Activated T-cell treated with anti-CD3 and anti-CD28 coated beads for 4 hours (primary cell): ENCODE measurements at places on chromosomes 16 and 17.

DNA sequence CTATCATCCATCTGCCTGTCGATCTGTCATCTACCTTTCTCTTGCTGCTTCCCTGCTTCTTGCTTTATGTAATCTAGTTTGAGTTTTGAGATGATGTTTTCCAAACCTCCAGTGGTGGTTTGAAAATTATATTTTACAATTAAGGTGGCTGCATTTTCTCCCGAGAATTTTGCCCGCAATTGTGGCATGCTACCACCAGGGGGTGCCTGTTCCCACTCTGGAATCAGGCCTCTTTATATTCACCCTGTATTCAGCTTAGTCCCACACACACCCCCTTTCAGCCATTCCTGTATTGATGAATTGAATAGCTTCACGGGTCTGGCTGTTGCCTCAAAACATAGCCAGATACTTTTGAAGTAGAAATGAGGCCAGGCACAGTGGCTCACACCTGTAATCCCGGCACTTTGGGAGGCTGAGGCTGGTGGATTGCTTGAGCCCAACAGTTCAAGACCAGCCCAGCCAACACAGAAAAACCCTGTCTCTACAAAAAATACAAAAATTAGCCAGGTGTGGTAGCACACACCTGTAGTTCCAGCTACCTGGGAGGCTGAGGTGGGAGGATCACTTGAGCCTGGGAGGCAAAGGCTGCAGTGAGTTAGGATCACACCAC, 3.2 kb downstream of the PRSS22 start:
- no peak for DNase-seq

- DNase-seq = no peak
These were observed 5.4 kb downstream of the ZNF778 start for GRCh38 chr16:89222931-89223330.

DNA sequence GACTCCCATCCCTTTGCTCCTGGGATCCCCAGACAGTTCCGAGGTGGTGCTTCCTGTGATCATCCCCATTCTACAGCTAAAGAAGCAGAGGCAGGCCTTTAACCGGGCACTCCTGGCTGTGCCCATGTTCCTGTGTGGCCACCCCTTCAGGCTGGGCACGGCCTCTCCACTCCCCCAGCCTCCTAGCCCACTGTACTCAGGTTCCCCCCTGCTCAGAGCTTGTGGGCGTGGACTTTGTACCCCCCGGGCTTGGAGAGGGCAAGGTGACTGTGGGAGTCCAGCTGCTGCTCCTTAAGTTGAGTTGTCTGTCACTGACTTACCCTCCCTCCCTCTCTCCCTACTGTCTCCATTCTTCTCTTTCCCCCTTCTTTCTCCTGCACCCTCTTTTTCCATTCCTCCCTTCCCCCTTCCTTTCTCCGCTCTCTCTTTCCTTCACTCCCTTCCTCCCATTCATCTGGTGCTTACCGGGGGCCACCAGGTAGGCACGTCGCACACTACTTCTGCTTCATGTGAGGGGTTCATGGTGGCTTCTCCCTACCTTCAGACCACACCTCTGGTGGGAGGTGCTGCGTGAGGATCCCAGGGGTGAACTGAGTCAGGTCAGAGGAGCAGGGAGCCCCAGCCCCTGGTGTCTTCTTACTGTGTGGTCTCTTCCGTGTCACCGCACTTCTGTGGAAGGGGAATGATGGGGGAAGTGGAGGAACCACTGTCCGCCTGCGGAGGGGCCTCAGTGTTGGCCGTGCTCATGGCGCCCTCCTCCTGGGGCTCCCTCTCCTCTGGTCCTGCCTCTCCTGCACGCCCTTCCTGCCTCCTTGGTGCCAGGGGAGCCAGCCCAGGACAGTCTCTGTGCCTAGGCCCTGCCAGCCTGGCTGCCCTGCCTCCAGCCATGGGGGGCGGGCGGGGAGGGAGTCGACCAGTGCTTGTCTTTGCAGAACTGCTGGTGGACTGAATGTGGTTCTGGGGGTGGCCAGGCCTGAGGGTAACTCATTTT, 29.7 kb downstream of the CMIP start:
- DNase-seq = no peak

GRCh38 chr17:81084680-81085419, 49.9 kb downstream of the BAIAP2 start:
- no peak for DNase-seq

DNA sequence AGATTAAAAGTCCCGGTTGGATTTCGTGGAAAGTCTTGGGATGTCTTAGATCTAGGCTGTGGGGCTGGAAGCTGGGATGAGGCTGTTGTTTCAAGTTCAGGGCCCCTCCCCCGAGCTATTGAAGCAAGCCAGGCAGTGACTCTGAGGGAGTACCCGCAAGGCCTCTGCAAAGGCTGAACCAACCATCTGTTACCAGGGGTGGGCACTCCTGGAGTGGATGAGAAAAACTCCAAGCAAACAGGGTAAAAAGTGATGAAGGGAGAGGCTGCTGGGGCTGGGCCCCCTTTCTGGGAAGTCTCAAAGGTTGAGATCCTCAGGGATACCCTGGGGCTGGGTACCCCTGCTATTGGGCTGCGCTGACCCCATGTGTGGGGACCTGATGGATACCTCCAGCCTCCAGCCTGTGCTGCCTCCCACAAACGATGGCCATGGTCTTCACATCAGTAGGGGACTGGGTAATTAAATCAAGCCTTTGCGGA, 82.4 kb upstream of the KIFC3 start:
- DNase-seq = no peak

DNA sequence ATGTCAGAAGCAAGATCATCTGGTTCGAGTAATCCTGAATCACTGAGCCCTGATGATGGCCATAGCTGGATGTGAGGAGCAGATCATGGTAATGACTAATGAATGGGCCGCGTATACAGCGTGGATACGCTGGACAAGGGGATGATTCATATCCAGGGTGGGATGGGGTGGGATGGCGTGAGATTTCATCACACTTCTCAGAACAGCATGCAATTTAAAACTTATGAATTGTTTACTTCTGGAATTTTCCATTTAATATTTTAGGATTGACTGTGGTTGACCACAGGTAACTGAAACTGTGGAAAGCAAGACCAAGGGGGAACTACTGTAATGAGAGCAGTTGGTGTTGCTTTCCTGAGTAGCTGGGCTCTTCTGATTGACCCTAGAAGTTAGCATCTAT, 225.5 kb downstream of the STX8 start:
- no peak for DNase-seq

GRCh38 chr17:82275326-82275725, 1.8 kb upstream of the CSNK1D start:
- DNase-seq = no peak

DNA sequence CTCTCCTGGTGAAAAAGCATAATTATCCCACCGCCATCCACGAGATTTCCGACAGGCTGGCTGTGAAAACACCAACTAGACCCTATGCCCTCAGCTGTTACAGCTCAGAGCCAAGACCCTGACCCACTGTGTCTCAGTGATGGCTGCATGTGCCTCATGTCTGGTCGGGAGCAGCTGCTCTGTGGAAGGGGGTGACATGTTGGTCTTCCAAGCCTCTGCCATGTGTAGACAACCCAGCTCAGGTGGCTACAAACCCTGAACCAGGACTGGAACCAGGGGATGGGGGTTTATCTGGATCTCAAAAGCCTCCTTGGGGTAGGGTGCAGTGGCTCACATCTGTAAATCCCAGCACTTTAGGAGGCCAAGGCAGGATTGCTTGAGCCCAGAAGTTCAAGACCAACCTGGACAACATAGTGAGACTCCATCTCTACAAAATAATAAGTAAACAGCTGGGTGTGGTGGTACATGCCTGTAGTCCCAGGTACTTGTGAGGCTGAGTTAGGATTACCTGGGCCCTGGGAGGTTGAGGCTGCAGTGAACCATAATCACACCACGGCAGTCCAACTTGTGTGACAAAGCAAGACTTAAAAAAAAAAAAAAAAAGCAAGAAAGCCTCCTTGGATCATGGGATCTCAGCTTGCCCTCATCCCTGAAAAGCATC, 220.3 kb downstream of the CPPED1 start:
- DNase-seq = no peak

DNA sequence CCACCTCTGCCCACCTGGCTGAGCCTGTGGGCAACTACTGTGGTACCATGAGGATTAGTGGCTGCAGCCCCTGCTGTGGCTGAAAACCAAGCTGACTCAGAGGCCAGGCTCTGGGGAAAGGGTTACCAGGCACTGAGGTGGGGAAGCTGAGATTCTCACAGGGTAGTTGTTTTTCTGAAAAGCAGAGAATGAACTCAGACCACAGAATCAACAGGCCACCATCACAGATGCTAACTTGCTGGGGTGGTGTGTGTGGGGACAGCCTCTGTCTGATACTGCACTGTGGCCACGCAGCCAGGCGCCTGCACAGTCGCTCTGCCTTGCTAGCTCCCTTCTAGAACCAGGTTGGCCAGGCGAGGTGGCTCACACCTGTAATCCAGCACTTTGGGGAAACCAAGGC, 28.8 kb downstream of the NPLOC4 start:
- no peak for DNase-seq

DNA sequence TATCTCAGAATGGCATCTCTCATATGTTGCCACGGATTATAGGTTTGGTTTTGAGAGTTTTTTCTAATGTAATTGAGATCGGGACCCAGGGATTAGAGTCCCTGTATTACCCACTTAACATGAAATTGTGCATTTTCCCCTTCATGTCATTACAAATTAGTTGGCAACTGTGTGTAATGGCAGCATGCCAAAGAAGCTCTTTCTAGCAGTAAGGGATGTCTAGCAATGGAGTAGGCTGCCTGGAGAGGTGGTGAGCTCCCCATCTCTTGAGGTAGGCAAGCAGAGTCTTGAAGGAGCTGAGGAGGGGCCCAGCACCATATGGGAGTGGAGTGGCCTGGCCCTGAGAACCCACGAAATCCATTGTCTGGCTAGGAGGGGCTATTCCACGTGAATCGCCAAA, 10.0 kb upstream of the KATNB1 start:
- no peak for DNase-seq

DNA sequence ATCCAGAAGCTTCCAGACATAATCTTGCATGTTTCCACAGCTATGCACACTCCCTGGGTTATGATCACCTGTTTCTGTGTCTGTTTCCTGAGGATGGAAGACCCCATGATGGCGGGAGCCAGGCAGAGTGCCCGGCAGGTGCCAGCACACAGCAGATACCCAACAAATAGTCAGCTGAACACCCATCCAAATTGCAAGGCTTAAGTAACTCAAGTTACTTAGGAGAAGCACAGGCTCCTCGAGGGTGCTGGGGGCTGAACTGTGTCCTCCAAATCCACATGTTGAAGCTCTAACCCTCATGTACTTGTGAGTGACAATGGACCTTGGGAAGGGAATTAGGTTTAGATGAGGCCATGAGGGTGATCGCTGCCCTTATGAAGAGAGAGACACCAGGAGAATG, 79.5 kb upstream of the DOC2B start:
- DNase-seq = no peak

DNA sequence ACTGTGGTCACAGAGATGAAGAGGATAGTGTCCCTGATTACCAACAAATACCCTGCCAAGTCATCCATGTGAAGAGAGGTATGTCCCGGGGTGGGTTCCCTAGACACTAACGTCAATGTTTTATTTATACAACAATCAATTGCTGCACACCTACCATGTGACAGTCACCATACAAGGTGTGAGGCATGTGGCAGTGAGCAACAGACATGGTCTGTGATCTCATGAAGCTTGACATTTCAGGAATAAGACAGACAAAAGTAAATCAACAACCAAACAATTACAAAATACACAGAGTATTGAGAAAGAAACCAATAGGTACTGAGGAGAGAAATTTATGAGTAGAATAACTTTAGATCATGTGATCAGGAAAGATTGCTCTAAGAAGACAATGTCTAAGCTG, 268.6 kb downstream of the MRTFB start:
- no peak for DNase-seq
